Ascending aorta (tissue), 2 donors: ENCODE measurements at places on chromosomes 11 and 22.

DNA sequence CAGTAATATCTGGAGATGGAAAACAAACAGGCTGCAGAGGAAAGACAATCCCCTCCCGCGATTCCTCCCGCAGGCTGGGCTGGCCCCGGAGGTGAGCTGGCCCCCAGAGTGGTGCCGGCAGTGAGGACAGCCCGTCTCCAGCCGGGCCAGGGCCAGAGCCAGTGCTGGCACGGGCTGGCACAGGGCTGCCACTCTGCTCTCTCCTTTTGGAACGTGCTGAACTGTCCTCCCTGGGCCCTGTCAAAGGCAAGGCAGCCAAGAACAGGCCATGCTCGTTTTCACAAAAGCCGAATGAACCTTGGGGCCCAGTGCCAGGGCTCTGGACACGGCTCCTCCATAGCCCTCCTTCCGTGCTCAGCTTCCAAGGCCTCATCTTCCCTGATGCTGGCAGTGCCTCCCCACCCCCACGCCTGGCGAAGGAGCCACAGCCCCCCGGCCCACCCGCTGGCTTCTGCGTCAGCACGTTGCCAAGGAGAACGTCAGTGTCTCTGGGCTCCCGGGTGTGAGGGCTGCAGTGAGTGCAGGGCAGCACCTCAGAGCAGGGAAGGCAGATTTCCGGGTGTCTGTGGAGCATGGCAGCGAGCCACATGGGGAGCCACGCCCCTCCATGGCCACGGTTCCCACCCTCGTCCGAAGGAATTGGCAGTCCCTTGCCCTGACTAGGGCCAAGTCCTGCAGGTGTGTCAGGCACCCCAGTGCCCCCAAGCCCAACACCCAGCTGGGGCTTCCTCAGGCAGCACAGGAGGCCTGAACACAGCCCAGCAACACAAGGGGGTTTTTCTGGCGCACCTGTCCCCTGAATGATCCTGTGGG is 28.6 kb downstream of the GNAZ start:
- DNase-seq: no peak

DNA sequence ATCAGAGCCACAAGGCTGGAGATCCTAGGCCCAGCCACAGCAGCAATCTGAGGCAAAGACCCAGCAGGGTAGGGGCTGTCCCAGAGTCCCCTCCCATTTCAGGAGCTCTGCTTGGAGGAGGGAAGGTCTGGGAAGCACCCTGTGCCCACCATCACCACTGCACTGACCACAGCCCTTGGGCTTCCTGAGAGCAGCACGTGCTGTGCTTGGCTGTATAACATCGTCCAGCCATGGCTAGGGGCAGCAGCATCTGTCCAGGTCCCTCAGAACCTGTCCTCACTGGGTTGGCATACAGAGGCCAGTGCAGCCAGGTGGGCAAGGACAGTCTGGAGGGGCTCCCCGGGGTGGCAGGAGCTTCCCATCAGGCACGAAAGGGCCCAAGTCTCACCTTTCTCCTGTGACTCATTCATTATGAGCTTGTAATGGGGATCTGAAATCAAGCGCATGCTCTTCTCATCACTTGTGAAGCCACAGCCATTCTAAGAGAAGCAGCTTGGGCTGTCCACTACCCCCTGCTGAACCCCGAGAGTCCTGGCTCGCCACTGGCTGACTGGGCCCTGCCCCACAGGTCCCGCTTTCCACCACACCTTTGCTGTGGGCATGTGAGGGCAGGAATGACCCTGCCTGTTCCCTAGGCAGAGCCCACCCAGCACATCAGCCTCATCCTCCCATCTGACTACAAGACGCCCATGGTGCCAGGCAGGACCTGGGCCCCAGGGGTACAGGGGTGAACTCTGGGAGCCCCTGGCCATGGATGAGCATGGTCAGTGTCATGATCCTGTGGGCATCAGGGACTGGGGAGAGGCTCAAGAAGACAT is 83.3 kb downstream of the MED15 start:
- DNase-seq: no peak

DNA sequence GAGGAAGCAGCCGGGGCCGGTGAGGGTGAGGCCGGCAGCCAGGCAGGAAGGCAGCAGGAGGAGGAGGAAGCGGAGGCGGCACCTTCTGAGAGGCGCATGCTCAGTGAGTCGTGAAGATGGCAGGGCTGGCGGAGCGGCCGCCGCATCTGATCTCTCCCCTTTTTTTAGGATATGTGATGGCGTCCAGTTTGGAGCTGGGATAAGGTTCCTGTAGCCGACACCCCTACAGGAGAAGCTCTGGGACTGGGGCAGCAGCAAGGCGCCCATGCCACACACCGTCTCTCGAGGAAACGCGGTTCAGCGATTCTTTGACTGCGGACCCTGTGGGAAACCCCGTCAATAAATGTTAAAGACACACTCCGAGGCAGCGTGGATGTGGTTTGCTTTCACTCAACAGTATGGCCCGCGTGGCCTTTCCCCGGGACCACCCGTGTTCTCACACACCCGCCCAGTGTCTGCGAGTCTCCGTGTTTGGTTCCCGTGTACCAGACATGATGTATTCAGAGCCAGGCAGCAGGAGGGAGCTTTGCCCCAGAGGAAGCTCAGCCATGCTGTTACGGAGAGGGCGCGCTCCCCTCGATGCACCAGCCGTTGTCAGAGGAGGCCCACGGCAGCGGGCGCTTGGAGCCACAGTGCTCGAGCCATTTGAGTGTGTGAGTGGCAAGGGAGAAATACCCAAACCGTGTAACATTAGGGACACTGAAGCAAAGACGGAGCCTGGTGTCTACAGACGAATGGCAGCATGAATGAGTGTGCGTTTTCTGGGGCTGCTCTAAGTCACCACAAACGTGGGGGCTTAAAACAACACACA is 27.7 kb upstream of the PARVB start:
- peak; percentile 19 for DNase-seq

DNA sequence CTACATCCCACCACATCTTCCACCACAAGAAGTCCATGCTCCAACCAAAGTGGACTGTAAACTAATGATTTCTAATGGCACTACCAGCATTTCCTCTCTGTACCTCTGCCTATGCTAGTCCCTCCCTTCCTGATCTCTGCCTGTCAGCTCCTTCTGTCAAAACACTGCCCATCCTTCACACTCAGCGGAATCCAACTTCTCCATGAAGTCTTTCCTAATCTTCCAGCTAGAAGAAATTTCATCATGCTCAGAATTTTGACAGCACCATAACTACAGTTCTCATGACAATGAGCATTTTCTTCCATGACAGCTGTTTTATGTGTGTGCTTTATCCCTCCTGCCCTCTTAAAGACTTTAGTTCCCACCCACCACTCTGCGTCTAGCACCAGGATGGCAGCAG is 111.4 kb downstream of the SERGEF start:
- no peak for DNase-seq

- no peak for DNase-seq
Observed at GRCh38 chr22:36425977-36426523, 38.3 kb upstream of the MYH9 start.

DNA sequence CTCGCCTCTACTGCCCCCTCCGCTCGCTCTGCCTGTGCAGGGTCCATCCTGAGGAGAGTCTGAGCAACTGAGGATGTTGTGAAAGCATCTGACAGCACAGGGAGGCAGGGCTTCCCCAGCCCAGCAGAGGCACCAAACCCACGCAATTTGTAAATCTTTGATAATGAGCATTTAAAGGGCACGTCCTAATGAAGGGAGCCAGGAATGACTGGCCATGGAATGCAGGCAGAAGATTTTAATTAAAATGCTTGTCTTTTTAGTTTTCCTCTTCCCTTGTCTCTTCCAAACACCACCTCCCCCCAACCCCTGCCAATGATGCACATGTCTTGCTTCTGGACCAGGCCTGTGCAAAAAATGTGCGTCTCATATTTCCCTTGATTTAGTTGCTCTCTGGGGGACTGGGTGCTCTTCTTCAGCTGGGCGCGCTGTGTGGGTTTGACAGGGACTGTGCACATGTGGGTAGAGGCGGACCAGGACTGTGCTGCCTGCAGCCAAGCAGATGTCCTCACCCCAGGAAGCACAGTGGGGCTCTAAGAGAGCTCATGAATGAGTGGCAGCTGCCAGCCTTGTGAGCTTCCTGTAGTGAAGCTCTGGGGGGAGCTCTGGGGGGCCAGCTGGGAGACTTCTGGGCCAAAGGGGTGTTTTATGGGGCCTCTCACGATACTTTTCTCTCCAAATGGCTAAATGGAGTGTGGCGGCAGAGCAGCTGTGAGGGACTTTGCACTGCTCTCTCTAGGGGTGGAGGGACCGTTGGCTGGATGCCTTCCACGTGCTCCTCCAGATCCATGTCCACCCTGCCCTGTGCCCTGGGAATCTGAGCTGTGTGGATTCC is 273.5 kb downstream of the ST3GAL4 start:
- DNase-seq: no peak

- DNase-seq: no peak
Observed at GRCh38 chr11:47376525-47377371, 1.6 kb downstream of the SPI1 start.

DNA sequence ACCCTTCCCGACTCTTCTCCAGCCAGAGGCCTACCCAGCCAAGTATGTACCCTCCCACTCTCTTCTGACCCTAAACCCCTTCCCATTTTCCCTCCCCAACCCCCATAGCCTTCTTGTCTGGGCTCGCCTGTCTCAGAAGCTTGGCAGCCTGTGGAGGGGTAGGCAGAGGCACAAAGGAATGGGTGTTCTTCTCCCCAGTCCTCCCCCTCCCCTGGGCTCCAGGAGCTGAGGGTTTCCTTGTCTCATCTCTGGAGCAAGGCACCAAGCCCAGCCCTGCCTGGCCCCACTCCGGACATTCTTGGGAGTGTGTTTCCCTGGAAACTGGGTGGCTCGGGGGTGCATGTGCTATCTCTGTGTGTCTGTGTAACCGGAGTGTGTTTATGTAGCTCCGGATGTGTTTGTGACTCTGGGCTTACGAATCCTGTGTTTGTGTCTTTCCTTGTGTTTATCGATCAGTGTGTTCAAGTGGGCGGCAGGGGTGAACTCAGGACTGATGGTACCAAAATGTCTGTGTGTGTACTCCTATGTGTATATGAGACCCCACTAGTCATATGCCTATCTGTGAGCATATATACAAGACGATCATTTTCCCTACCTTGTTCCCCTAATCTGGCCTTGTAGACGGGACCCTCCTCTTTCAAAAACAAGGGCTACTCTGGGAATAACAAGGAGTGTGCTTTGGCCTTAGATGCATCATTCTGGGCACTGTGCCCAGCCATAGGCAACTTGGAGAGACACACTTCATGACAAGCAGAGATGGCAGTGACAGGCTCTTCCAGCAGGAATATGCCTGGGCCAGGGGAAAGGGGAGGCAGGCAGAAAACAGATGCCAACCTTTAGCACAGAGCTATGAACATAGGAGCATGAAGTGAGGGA is 10.9 kb downstream of the PHLDB1 start:
- peak; percentile 89 for DNase-seq

DNA sequence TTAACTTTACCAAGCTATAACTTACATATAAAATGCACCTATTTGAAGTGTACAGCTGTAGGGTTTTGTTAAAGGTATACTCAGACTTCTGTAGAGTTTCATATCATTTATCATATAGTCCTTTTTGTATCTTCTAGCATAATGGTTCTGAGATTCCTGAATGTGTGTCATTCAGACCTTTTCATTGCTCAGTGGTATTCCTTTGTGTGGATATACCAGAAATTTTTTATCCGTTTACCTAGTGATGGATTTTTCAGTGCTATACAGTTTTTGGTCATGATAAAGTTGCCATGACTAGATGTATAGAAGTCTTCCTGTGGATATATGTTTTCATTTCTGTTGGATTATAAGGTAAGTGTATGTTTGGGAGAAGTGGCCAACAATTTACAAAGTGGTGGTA is 6.3 kb upstream of the PITPNB start:
- no peak for DNase-seq

GRCh38 chr11:21511835-21512440 is 680.9 kb upstream of the ANO5 start:
- DNase-seq: no peak

DNA sequence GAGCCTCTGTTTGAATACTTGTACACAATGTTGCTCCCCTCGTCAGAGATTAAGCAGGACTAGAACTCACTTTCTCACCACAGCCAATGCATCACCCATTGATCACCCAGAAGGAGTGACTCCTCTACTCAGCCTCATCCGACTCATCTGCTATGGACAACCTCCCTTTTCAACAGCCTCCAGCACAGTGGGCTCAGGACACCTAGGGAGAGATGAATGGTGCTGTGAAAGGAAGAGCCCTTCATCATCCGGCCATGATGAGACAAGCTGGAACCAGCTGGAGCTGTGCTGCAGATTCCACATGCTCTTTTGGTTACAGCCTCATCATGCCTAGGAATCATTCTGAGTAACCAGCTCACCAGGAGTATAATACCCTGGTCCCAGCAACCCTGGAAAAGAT is 15.5 kb downstream of the C11orf91 start:
- no peak for DNase-seq

DNA sequence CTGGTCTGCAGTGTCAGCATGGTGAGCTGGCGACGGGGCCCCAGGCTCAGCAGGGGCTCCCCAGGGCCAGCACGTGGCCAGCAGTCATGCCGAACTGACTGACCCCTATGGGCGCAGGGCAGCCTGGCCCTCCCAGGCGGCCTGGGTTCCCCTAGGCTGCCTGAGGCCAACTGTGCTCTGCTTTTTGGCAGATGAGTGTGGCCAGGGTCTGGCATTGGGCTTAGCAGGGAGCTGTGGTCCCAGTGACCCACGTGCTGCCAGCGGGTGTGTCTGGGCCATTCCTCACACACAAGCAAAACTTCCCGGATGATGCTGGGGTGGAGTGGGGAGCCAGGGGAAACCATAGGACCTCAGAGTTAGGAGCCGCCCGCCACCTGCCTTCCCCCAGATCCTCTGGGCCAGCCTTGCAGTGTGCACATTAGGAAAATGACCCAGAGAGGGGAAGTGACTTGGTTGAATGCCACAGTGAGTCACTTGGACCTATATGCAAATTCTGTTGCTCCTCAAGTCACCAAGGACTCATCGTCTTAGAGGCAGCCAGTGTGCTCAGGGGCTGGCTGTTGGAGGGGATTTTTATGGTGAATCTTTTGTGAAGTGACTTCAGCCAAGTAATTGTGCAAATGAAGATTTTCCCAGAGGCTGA is 6.5 kb downstream of the ADORA2A start:
- no peak for DNase-seq

- no peak for DNase-seq
Observed at GRCh38 chr22:49010070-49010863, 817.4 kb downstream of the BRD1 start.

- DNase-seq: no peak
Observed at GRCh38 chr11:44450295-44450932, 115.0 kb upstream of the CD82 start.

DNA sequence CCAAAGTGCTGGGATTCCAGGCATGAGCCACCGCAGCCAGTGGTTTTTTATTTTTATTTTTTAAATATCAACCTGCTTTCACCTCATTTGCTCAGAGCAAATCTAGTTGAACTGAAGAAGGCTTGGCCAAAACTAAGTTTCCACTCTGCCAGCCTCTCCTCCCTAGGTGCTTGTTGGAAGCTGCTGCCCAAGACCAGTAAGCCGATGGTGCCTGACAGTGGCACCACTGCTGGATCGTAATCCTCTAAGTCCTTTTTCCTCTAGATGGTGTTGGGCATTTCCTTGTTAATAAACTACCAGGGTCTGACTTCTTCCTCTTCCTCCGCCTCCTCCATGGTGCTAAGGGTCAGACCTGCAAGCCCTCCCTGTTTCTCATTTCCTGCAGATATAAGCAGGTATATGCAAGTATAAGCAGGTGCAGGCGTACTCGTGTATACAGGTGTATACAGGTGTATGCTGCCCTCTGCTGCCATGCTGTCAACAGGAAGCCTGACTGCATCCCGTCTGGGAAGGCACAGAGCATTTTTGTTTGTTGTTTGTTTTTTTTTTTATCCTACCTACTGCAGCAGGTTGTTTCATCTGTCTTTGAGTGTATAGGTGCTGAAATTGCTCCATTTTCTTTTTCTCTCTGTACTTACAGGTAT is 1.6 kb downstream of the NADSYN1 start:
- DNase-seq: no peak
